ENCODE measurements at places on chromosomes 1 and 21. TPM values are rescaled to one million over a fixed set of nuclear protein-coding genes. Genes with fewer than 3 reads are reported as not detected.

TRAPPC3 gene
- total RNA-seq, result 42.7 TPM

OR2T12 gene
- total RNA-seq, result not detected

LCE1F gene
- not detected for total RNA-seq

PLCH2 gene
- 1.8 TPM for total RNA-seq

Measured in metanephros (tissue), 2 donors.